ENCODE measurements at places on chromosomes 6 and 20. TPM values are rescaled to one million over a fixed set of nuclear protein-coding genes. Genes with fewer than 3 reads are reported as not detected.

- H3K4me3 ChIP-seq: no peak overlapping the region
- H3K4me1 ChIP-seq: no peaks in the 10 kb centered on the region
- no peaks in the 10 kb centered on the region for H3K27me3 ChIP-seq
- no peak for DNase-seq
- no peaks in the 10 kb centered on the region for H3K36me3 ChIP-seq
Observed at GRCh38 chr20:45104786-45105185, 3.9 kb upstream of the KCNS1 start.

GRCh38 chr6:100247123-100247522 lies 217.6 kb downstream of the SIM1 start:
- no peak for DNase-seq
- no peaks in the 10 kb centered on the region for H3K36me3 ChIP-seq
- no peaks in the 10 kb centered on the region for H3K27me3 ChIP-seq
- no peaks in the 10 kb centered on the region for H3K4me1 ChIP-seq

DNA sequence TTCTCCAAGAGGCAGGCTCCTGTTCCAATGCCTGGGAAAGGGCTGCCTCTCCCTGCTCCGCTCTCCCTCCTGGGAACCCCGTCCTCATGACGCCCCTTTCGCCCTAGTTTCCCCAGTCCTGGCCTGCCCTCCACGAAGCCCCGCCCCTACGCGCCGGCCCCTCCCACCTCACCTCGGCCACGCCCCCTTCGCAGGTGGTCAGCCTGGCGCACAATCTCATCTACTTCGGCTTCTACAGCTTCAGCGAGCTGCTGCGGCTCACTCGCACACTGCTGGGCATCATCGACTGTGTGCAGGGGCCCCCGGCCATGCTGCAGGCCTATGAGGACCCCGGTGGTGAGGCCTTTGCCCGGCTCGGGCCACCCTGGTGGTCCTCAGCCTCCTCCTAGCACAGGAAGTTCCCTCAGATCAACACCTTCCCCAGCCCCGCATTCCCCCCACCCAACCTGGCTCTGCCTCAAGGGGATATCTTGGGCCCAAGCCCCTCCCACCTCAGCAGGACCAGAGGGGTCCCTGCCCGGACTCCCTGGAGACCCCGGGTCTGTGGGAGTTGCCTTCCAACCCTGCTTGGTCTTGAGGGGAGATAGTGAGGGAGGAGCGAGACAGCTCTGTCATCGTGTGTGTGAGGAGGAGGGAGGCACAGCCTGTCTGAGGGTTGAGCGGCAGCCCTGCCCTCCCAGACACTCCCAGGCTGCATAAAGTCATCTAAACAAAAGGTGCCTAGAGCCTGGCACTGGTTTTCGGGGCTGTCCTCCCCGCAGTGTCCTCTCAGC lies 40.3 kb downstream of the UQCC2 start:
- H3K4me1 ChIP-seq: no peaks in the 10 kb centered on the region
- no peaks in the 10 kb centered on the region for H3K36me3 ChIP-seq
- no peaks in the 10 kb centered on the region for H3K27me3 ChIP-seq

GRCh38 chr6:60687085-60687484 lies 1598.9 kb downstream of the KHDRBS2 start:
- H3K4me3 ChIP-seq: no peak overlapping the region
- no peak for DNase-seq
- H3K36me3 ChIP-seq: no peaks in the 10 kb centered on the region
- H3K27ac ChIP-seq: no peak overlapping the region

- no peak overlapping the region for H3K4me3 ChIP-seq
- no peak overlapping the region for H3K27ac ChIP-seq
- DNase-seq: no peak
- H3K4me1 ChIP-seq: no peaks in the 10 kb centered on the region
- no peaks in the 10 kb centered on the region for H3K36me3 ChIP-seq
Observed at GRCh38 chr6:29744131-29744530, 20.9 kb downstream of the HLA-F start.

DNA sequence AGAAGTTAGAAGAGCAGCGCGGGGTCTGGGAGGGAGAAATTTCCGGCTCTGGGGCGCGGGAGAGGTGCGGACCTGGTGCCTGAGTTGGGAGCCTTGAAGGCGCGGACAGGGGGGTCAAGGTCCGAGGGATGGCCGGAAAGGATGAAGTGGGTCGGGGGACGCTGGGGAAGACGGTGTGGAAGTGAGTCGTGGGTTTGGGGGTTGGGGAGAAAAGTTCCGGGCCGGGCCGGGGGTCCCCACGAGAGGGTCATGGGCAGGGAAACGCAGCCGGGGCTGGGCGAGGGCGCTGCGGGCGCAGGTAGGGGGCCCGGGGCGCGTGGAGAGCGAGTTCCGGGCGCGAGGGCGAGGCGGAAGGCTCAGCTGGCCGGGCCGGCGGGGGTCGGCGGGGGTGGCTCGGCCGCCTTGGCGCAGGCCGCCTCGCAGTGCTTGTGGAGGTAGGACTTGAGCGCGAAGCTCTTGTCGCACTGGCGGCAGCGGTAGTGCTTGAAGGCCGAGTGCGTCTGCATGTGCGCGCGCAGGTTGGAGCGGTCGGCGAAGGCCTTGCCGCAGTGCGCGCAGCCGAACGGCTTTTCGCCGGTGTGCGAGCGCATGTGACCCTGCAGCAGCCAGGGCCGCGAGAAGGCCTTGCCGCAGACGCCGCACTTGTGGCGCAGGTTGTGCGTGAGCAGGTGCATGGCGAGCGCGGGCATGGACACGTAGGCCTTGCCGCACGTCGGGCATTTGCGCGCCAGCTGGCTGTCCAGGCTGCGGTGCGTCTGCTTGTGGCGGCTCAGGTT lies 10.5 kb upstream of the SRXN1 start:
- no peaks in the 10 kb centered on the region for H3K4me1 ChIP-seq
- no peak for DNase-seq
- no peak overlapping the region for H3K27ac ChIP-seq
- H3K4me3 ChIP-seq: no peak overlapping the region
- no peaks in the 10 kb centered on the region for H3K36me3 ChIP-seq

PHACTR1 gene
- total RNA-seq: 89.4 TPM
